Tibial nerve (tissue), 4 donors: ENCODE measurements at places on chromosomes 11 and 22.

GRCh38 chr22:49305966-49306631 lies 521.6 kb downstream of the BRD1 start:
- no peak for DNase-seq

- DNase-seq: no peak
These were observed 88.8 kb downstream of the PDHX start for GRCh38 chr11:35005141-35005780.

GRCh38 chr22:42061041-42061440 lies 9.6 kb downstream of the NAGA start:
- no peak for DNase-seq

- DNase-seq: no peak
These were observed 1132.4 kb downstream of the BRD1 start for GRCh38 chr22:48695251-48695650.

DNA sequence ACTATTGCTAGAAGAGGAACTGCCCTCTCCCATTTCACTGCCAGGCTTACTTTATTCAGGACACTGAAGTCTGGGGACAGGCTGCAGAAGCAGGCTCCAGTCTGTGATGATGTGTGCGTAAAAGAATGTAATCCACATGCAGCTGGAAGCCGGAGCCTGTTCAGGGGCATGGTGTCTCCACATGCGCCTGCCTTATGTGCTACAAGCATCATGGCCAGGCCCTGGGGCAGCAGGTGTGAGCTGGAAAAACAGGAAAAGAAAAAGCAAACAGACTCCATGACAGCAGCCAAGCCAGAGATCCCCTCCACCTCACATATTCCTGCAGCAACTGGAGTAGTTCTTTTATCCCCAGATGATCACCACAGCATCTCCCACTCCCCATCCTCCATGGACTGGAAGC lies 33.4 kb downstream of the ARFGAP2 start:
- peak; percentile 43 for DNase-seq

DNA sequence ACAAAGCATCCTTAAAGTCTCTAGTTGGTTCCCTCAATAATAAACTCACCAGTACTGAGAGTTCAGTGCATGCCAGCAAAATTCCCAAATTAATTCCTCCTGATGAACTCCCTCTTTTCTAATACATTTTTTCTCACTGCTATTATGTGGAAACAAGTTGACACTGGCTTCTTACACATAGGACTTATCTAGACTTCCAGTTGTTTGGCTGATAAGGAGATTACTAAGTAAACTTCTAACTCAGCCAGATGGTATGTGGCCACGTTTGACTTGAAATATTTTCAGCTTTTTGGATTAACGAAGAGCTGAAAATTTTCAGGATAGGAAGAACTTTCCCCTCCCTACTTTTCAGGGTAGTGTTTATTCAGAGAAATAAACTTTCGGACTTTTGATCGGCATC lies 1154.2 kb upstream of the TENM4 start:
- no peak for DNase-seq

GRCh38 chr11:14305649-14306048 lies 53.3 kb downstream of the RRAS2 start:
- DNase-seq: no peak

DNA sequence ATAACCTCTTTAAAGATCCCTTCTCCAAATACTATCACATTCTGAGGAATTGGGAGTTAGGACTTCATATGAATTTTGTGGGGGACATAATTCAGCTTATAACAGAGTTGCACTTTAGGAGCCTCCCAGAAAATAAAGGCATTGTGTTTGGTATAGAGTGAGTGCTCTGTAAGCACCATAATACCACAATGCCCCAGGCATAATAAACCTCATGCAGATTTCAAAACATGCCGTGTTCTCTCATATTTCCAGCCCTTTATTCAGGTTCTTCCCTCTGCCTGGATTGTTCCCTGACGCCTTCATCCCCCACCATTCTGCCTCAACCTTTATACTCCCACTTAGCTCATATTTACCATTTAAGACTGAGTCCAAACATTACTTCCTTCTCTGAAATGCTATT lies 398.8 kb upstream of the FAT3 start:
- DNase-seq: no peak

DNA sequence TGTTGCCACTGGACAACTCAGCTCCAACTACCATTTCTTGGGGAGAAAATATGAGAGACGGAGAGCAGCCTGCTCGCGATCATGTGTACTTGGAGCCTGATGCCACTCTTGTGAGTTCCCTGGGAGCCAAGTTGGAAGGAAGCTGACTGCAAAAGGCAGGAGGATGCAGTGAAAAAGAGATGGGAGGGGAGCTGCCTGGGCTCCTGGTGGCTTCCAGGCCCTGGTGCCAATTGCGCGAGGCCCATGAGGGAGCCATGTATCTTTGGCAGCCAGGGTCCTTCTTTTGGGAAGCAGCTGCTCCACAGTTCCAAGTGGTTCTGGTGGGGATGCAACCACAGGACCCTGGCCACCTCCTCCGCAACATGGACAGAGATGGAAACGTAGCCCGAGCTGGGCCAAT lies 11.1 kb downstream of the C11orf91 start:
- no peak for DNase-seq

- no peak for DNase-seq
These were observed 1001.1 kb downstream of the BRD1 start for GRCh38 chr22:48826546-48826945.

DNA sequence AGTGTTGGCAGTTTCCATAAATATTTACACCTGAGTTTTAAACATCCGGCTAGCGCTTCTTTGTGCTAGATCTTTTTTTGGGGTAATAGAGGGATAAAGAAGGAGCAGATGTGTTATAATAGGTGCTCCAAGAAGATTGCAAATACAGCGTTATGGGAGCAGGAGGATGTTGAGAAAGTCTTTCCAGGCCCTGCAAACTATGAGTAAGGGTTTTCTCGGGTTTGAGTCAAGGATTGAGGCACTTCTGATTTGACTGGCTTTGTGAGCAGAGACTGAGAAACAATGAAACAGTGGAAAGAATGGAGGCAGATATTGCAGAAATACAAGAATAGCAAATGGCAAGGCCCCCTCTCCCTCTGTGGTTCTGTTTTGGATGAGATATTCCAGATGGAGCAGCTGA lies 155.0 kb upstream of the TIMP3 start:
- no peak for DNase-seq

DNA sequence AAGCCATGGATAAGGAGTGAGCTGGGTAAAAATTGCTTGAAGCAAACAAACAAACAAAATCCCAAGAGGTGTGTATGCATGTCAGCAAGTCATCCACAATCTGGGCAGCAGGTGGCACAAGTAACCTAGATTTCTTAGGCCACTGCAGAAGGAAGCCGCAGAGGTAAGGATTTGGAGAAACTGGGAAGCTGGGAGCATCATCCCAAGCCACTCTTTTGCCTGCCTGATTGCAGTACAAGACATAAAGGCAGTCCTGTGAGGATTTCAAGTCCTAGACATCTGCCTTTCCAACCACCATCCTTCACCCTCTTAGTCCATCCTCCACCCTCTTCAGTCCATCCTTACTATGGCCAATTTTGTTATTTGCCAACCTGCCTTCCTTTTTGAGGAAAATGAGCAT lies 67.2 kb upstream of the BMAL1 start:
- peak; percentile 42 for DNase-seq

DNA sequence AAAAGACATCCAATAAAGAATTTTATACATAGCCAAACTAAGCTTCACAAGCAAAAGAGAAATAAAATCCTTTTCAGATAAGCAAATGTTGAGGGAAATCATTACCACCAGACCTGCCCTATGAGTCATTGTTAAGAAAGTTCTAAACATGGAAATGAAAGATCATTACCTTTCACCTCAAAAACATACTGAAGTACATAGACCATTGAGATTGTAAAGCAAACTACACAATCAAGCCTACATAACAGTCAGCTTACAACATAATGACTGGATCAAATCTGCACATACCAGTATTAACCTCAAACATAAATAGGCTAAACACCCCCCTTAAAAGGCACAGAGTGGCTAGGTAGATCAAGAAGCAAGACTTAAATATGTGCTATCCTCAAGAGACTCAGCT lies 501.0 kb upstream of the LUZP2 start:
- DNase-seq: no peak

DNA sequence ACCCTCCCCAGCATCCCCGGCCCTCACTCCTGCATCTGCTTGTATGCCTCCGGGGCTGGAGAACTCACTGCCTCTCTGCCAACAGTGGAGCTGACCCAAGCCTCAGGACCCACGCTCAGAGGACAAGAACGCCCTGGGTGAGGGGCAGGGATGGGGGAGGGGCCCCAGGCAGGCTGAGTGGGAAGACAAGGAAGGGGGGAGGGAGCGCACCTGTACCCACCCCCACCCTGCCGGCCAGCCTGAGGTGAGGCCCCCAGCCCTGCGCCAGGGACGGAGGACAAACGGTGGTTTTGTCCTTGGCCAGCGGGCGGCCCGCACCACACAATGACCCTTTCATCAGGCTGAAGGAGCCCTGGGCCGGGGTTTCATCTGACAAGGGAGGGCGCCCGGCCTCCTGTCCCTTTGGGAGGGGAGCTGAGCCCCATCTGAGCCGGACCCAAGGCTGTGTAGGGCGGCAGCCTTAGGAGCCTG lies 10.0 kb downstream of the WNT7B start:
- no peak for DNase-seq

DNA sequence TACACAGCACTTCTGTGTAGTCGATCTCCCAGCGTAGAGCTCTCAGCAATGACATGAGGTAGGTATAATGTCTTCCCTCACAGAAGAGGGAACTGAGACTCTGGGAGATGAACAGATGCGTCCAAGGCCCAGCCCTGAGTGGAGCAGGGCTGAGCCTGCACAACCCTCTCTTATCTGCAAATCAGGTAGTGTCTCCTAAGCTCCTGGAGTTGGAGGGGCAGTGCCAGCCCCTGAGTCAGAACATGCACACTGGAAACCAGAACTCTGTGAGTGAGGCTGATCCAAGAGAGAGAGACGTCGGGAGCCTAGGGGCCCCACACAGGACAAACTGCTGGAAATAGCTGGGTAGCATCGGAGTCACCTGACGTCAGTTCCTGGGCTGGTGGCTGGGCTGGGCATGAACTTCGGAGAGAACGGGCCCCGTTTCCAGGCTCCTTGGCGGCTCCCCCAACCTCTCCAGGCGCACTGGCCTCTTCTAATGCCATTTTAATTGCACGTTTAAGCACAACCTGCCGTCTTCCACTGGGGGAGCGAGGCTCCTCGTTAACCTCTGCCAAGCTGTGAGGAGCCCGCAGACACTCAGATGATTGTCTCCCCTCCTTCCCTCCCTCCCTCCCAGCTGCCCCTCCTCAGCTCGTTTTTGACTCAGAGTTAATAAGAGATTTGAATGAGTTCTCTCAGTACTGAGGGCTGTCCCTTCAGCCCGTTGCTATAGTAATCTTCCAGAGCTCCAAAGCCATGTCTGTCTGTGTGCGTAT lies 191.2 kb upstream of the TBCEL start:
- no peak for DNase-seq

DNA sequence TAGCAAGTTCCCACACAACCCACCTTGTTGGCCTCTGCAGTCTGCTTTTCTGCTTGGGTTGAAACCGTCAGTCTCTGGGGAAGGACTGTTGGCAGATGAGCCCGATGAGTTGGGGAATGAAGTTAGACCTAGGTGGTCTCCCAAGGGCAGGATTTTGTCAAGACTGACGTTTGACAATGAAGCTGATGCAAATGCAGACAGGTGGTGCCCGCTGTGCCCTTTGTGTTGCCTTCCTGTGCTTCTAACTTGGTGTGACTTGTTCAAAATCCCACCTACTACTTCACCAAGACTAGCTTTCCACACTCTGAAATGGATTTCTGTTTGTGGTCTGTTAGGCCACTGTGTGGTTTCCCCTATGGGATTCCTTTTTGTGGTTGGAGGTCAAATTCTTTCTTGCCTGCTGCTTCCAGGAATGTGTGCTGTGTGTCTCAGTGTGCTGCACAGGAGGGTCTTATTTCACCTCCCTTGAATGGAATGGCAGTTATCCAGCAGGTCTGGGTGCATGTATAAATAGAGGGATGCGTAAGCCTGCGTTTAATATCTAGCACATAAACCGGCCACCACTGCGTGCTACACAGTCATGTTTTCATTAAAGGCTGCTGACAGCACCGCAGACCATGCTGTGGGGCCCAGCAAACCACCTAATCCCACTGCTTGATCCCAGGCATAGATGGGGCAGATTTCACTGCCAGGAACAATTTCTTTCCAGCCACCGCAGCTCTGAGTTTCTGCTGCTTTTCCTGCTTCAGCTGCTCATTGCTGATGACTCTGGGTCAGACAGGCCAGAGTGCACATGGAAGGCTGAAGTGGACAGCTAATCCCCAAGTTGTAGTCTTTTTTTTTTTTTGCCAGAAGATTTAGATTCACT lies 44.8 kb downstream of the ADAMTS8 start:
- no peak for DNase-seq

DNA sequence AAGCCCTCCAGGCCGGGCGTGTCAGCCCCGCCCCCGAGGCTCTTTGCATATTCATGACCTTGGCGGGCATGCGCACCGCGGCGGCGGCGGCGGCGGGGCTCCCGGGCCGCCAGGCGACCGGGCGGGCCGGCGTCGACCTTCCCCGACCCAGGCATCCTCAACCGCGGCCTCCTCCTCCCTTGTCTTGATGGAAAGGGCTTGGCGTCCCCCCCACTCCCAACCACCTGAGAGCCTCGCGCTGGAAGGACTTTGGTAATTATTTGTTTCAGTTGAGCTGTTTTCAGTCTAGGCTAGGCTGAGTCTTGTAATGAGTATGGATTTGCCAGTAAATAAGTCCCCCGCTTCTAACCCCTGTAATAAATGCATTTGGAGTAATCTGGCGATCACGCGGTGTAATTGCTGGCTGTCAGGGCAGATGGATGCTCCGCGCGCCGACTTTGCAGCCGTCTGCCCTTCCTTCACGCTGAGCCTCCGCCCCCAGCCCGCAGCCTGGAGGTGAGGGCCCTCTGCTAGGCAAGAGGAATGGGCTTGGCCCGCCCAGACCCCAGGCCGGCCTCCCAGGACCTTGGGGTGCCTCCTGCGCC lies 25.2 kb downstream of the FLRT1 start:
- DNase-seq: no peak

DNA sequence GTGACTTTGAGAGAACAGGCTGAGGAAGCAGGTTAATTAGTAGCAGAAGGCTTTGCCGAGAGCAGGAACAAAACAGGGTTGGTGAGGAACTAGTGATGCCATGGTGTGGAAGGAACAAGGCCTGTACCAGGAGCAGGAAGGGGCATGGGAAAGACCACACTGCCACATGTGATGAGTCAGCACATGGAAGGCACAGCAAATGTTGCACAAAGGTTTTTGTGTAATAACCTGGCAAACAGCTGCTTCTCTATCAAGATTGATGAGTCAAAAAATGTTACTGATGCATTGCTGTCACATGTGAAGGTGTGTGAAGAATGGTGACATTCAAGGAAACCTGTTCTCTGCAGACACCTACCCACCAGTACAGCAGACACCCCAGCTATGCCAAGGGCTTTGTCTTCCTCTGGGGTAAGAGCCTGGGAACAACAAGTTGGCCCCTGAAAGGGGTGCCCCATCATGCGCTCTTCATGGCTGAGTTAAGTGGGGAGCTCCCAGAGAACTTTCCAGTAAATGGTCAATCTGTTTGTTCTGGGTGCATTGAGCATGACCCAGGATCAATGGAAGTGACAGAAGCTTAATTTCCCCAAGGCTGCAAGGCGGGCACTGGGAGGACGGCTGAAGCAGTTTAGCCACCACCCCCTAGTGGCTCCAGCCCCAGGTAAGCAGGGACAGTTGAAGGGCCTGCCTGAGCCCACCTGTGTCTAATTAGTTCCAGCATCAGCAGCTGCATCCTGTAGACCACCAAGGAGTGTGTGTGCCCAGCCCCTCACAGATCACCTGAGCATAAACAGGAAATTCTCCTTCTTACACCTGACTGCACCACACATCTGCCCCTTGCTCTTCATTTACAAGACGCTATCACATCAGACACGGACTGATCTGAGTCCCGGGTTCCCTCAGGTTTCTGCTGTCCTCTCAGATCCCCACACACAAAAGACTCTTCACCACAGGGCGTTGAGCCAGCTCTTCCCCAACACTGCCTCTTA lies 47.6 kb downstream of the GGTLC2 start:
- DNase-seq: no peak
